Bronchial epithelial cell (primary cell): ENCODE measurements at places on chromosomes 3 and 15. TPM values are rescaled to one million over a fixed set of nuclear protein-coding genes. Genes with fewer than 3 reads are reported as not detected.
A peak's percentile ranks its signal among the peaks of the same experiment; 100 is the strongest.

Gene SPTSSB
- total RNA-seq = 3.9 and 6.3 TPM in 2 replicates

Gene PLSCR4
- under 0.01 and 0.26 TPM in 2 replicates for total RNA-seq

DNA sequence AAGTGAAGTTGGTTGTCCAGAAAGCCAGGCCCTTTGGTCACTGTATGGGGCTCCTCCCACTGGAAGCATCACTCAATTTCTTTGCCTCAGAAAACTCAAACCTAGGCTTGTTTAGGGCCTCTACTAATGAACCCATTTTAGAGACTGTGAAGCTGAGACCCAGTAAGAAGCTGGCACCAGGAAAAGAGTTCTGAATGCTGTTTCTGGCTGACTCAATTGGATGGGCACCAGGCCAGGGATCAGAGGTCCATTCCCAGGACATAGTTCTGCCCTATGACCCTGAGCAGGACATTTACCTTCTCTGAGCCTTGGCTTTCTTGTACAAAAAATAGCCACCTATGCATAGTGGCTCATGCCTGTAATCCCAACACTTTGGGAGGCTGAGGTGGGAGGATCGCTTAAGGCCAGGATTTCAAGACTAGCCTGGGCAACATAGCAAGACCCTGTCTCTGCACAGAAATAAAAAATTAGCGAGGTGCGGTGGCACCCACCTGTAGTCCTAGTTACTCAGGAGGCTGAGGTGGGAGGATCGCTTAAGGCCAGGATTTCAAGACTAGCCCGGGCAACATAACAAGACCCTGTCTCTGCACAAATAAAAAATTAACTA, 30.6 kb downstream of the CD276 start:
- DNase-seq = no peak

DNA sequence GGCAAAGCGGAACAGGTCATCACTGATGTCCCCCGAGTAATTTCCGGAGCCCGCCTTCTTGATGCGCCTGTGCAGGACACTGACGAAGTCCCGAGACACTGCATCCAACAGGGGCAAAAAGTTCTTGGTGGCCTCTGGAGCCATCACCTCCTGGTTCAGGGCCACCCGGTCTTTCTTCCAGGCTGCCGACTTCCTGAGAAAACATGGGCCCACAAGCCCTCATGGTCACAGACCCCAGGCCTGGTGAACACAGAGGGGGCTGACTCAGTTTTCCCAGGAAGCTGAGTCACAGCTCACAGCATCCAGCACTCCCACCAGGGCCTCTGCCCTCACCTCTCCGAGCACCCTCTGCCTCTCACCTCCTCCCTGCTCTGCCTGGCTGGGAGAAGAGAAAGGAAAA, 22.4 kb downstream of the CYP11A1 start:
- DNase-seq = peak; percentile 42

GRCh38 chr3:124883766-124884473, 3.2 kb downstream of the ITGB5 start:
- peak; percentile 85 for DNase-seq

DNA sequence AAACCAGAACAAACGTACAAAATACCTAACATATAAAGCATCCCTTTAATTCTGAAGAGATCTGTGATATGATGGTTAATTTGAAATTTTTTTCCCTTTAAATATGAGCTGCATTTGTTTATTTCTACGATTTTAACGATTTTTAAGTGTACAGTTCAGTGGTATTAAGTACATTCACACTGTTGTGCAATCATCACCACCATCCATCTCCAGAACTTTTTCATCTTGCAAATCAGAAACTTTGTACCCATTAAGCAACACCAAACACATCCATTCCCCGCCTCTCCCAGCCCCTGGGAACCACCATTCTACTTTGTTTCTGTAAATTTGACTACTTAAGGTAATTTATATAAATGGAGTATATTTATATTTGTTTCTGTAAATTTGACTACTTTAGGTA, 51.5 kb downstream of the MAP4 start:
- no peak for DNase-seq

GRCh38 chr3:156233876-156234275, 113.5 kb downstream of the KCNAB1 start:
- peak; percentile 38 for DNase-seq

DNA sequence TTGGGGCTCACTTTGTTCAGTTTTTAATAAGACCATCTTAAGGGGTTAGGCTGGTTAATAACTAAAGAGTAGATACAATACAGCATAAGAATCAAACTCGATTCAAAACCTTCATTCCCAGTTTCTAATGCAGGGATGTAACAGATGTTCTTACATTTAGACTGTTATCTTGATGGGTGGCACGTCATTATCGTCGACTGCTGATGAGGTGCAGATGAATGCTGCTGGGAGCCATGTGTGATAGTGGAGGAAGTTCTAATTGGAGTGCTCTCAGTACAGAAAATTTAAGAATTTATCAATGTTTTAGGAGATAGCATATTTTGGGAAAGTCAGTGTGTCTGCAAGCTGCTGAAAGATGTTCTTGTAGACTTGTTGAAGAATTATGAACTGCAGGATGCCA, 331.5 kb downstream of the PTPRG start:
- no peak for DNase-seq

DNA sequence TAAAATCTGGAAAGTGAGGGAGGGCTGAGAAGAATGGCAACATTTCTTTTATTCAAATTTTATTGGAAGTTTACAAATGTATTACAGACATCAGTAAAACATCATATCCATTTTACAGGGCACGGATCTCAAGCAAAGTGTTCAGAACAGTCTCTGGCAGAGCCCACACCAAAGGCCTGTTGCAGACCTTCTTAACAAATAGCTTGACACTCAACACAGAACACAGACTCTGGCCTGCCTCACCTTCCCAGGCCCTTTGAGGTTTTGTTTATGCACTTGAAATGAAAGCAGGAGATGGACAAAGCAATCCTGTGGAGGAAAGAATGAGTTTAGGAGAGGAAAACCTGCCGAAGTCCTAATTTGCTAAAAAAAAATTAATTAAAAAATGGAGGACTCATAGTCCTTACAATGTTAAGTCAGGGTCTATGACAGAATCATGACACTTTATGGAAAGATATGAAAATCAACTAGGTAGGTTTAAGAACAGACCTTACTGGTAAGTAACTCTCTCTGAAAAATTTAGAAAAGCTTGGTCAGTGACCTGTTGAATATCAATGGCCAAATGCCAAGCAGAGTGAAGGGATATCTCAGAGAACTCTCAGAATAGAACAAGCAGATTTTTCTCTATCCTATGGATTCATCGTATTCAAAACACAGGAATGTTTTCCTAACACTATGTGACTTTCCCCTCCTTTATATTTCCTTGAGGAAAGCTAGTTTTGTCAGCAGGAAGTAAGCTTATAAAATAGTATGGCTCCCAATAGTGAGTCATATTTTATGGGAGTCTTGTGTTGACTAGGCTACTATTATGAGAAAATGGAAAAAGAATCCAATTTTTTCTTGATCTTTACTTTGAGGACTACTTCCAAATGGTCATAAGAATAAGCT, 70.8 kb upstream of the PSMD6 start:
- peak; percentile 36 for DNase-seq

- DNase-seq = no peak
These were observed 231.2 kb downstream of the MBNL1 start for GRCh38 chr3:152499791-152500385.

DNA sequence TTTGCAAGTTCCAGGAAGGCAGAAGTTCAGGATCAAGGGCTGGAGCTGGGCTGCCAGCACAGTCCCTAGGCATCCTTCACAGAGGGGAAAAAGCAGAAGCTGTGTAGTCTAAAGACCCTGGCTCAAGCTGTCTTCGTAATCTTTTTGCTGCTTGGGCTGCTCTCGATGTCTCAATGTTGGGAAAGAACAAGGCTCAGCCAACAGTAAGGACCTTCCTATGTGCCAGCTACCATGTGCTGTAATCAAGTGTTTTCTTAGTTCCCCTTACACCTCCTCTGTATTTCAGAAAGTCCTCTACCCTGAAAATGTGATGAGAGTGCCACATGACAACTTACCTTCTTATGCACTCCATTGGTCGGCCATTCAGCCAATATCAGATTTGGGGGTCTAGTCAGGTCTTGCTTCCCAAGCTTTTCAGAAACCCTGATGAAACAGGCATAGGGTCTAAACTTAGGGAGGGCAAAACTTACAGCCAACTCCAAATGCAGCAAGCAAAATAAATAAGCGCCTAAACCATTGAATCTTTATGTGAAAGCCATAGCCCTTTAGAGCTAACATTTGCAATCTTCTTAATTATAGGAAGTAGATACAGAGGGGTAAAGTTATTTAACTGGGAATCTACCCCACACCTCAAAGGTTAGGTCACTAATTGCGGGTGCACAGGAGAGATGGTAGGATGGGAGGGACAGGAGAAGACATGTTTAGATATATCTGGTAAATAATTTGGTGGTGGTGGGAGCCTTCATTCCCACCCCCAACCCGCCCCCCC, 1.2 kb upstream of the EDEM1 start:
- no peak for DNase-seq

DNA sequence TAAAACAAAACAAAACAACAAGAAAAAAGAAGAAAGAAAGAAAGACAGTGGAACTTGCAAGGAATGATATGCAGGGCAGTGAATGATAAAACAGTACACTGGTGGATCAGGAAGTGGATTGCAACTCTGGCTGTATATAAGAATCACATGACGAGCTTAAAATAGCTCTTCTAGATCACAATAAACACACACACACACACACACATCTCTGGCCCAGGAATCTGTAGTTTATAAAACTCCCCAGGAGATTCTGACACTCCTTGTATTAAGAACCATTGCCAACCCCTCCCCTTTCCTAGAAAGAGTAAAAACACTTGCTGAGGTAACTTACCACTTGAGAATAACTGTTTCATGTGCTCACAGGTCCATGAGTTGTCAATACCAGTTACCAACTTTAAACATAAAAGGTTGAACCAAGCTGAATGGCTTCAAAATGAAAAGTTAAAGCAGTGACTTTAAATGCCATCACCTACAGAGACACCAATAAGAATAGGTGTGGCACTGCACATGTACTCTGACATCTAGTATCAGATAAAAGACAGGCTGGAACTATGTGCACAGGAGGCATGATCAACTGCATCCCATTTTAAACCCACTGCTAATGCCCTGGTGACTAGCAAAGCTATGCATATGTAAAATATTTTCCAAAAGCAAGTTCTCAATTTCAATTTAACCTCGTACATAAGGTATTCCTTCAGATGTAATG, 3.9 kb downstream of the CPOX start:
- no peak for DNase-seq

- no peak for DNase-seq
These were observed 96.3 kb upstream of the HERC1 start for GRCh38 chr15:63930034-63930433.
